ENCODE measurements at places on chromosomes 5 and 9.
A peak's percentile ranks its signal among the peaks of the same experiment; 100 is the strongest.

DNA sequence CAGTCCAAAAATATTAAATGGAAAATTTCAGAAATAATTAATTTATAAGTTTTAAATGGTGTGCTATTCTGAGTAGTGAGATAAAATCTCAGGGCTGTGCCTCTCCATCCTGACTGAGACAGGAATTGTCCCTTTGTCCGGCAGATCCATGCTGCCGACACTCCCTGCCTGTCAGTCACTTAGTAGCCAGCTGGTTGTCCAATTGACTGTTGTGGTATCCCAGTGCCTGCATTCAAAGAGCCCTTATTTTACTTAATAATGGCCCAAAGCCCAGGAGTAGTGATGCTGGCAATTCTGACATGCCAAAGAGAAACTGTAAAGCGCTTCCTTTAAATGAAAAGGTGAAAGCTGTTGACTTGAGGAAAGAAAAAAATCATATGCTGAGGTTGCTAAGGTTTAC is 157.5 kb downstream of the ENC1 start:
- DNase-seq = no peak

DNA sequence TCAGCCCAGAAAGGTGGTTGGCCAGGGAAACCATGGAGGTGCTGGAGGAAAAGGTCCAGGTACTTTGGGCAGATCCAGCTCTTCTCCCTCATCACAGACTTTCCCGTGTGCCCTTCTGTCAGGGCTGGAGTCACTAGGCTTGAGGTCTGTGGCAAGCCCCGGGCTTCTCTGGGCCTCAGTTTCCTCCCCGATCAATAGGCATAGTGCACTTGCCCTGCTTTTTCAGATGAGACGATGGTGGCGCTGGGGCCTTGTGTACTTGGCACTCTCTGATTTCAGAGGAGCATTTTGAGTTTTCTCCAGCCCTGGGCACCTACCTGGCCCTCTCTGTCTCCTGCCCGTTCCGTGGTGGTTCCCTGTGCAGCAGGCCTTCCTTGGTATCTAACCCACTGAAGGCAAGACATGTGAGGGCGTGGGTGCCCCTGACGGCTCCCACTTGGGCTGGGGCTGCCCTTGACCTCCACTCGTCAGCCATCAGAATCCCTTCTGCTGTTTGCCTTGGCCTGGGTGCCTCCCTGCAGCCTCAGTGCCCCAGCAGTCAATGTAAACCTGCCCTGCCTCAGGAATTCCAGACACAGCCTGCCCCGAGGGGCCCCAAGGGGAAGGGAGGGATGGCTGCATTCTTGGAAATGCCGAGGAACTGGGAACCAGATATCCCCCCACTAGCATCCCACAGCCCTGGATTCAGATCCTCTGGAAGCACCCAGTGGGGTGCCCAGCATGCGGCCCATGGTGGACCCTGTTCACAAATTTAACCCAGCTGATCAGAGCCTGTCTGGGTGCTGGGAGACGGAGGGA is 66.3 kb upstream of the COL5A1 start:
- no peak for DNase-seq

DNA sequence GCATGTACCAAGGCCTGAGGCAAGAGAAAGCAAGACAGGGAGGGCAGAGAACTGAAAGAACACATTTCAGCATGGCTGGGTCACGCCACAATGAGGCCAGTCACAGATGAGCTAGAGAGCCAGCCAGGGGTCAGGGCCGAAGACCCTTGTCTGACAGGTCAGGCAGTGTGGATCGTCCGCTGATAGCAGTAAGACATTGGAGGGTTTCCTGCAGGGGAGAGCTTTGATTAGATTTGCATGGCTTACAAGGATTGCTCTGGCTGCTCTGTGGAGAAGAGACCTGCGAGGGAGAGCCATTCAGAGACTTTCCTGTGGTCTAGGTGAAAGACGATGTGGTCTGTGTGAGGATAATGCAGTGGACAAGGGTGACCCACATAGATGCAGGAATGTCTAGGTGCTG is 93.1 kb downstream of the RALGPS1 start:
- no peak for DNase-seq

DNA sequence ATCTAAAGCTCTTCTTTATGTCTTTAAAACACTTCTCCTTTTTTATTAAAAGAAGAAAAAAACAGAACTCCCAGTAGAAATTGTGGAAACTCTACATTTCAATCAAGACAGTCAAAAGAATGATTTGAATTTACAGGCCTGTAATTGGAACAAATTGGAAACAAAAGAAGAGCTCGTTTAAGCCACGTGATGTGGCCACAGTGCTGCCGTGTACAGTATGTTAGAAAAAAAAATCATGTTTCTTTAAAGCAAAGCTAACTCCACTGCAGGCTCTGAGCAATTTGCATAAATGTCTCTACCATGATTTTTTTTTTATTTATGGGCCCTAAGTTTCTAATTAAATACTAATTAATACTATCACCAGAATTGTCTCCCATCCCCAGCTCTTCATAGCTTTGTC is 325.6 kb downstream of the ZSWIM6 start:
- no peak for DNase-seq

DNA sequence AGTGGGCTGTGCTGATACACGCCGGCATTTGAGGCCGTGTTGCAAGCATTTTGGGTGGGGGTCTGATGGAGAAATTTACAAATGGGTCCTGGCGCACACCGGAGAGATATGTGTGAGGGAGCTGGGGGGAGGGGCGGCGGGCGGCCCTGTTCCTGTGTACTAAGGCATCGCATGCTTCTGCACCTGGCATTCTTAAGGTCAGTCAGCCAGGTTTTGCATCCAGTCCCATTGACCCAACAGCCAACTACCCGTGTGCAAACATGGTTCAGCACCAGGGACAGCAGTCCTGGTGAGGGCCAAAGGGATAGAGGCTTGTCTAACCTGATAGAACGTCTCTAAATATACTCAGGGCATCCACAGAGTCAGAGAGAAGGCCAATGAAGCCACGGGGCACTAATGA is 839 bp downstream of the GABRG2 start:
- DNase-seq = no peak

GRCh38 chr5:93294199-93294598 is 286.8 kb downstream of the NR2F1-AS1 start:
- DNase-seq = peak; percentile 87

DNA sequence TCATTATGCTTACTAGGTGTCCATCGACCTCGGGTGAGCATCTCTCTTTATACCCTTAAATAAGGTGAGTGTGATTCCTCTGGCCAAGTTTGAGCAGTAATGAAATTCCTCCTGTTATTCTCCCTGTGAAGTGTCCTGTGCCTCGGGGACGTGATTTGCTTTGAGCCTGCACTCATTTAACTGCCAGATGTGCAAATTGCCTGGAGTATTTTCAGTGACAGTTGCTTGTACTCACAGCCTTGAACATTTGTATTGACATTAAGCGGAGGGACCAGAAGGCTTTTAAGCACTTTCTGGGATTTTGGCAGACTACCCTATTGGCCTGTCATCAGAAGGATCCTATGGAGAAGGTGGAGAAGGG is 126.9 kb downstream of the DOCK2 start:
- no peak for DNase-seq

DNA sequence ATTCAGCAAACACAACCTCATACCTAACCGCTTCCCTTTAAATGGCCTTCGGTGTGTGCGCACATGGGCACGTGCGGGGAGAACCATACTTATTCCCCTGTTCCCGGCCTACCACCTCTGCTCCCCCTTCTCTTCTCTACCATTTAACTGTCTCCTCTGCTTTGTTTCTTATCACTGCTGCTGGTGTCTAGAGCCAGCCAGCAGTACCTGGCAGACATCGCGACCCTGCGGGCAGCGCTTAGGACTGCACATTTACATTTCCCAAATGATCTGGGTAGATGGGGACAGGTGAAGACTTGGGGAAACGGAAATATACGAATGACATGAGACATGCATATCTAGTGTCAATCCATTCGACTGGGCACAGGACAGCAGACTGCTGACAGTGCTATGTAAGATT is 56.6 kb downstream of the PSMB7 start:
- no peak for DNase-seq

- peak; percentile 62 for DNase-seq
Observed at GRCh38 chr9:14326264-14326826, 12.4 kb upstream of the NFIB start.

DNA sequence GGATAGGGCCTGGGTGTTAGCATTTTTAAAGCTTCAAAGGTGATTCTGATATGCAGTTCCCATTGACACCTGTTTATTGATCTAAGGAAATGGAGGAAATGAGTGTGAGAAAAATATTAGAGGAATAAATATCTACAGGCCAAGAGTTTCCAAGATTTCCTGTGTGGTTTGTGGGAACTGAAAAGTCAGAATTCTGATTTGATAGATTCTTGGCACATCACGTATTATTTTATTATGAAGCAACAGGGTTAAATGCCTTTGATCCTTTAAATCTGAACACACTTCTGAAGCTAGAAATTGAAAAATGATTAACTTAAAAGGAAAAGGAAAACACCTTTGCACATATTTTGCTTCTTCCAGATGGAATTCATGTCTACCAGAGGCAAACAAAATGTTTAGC is 113.7 kb downstream of the CD180 start:
- no peak for DNase-seq

DNA sequence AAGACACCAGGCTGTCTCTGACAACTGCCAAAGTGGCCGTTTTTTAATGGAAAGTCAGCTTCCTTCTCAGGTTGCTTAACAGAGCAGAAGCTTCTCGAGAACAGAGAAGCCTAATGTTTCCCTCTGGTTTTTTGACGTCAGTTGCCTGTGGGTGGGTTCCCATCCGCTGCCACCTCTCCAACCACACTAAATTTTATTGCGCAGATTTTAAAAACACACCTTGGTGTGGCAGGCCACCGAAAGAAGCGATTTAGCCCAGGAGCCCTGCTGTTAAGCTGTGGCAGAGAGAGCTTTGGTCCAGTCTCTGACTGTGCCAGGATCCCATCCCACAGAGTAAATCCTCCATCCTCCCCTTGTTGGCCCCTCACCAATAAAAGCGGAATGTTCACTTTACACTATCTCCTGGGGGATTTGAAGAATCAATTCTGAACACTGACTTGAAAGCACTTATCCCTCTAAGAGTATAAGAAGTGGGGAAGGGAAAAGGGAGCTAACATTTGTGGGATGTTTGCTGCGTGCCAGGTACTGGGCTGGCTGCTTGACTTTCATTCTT is 181.6 kb downstream of the AOPEP start:
- DNase-seq = no peak

DNA sequence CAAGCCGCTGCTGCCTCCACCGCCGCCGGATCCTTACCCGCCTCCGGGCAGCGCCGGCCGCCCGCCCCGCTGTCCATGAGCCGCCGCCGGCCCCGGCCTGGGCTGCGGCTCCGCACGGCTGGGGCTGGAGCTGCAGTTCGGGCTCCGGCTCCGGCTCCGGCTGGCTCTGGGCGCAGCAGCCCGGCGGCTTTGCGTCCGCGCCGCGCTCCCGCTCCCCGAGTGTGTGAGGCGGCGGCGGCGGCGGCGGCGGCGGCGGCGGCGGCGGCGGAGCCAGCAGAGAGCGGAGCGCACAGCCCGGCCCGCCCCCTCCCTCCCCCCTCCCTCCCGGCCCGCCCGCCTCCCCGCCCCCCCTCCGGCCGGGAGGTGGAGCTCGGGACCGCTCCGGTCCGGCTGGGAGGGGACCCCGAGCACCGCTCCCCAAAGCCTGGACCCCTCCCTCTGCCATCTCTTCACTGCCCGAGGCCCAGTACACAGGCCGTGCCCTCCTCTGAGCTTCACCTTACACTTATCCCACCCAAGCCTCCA is at the start of gene PCDH1:
PCDH1 (minus strand) TSS at position 225 of the 525 bp plus-strand sequence; CDS start at position 77, 148 bp downstream.
- peak; percentile 36 for DNase-seq

- DNase-seq = no peak
Observed at GRCh38 chr5:178683783-178684182, 46.7 kb downstream of the ZNF354A start.

- no peak for DNase-seq
Observed at GRCh38 chr5:1754531-1755220, 45.0 kb downstream of the MRPL36 start.

DNA sequence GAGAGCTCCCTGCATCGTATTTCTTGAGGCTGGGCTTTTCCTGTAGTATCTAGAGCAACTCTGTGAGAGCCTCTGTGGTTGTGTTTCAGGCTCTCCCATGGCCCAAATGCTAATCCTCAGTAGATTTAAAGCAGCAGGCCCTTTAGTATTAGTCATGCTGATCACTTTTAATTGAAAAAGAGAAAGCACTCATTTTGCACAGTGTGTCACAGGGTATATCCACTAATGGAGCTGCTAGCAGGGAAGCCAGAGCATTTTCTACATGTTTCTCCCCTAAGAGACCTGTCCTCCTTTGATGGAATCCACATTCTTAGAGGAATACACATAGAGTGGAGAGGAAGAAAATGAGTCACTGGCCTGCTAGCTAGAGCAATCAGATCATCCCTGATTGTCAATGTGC is 348.5 kb downstream of the TMEM232 start:
- DNase-seq = peak; percentile 83

DNA sequence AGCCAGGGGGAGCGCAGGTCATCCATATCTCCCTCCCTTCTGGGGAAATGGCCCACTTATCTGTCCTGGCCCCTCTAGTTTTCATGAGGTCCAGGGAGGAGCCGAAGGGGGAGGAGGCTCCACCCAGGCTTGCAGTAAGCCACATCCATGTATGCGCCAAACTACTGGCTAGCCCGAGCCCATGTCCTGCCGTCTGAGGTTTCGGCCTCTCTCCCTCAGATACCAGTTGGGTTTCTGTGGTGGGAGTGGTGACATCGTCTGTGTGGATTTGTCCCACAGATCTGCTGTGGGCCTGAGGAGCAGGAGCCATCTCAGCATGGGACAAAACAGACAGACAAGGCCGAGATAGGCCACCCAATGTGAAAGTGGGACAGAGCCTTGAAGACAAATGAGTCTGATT is 78.3 kb upstream of the ORM1 start:
- DNase-seq = no peak

DNA sequence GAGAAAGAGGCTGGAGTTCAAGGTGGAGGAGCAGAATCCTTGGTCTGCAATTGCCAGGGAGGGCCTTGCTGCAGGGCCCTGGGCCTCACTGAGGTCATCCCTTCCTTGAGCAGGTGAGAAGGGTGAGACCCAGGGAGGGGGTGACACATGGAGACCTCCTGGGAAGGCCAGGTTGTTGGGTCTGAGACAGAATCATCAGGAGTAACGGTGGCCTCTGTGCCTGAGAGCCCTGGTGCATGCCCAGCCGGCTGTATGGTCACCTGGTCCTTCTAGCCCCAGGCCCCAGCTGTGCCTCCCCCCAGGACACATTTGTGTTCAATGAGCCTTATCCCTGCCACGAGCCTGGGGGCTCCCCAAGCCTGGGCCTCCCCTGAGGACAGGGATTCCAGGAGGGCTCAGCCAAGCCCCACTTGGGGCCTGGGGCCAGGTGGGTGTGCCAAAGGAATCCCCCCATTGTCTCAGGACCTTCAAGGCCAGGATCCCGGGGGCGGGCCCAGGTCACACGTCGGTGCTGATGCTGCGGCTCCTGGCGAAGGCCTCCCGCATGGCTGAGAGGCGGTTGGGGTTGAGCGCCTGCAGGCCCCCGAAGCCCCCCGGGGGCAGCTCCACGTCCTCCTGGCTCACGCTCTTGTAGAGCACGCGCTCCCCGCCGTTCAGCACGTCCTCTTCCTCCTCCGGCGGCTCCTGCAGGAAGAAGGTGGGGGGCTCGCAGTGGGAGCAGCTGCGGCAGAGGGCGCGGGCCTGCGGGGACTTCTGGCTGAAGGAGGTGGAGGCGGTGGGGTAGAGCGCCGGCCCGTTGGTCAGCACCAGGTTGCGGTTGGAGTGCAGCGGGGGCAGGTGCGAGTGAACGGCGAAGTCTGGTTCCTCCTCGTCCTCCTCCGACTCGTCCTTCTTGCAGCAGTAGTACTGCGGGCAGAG is 30.4 kb downstream of the FAM163B start:
- no peak for DNase-seq

All from EL (cell line).